ENCODE measurements at places on chromosomes 11 and 22.

DNA sequence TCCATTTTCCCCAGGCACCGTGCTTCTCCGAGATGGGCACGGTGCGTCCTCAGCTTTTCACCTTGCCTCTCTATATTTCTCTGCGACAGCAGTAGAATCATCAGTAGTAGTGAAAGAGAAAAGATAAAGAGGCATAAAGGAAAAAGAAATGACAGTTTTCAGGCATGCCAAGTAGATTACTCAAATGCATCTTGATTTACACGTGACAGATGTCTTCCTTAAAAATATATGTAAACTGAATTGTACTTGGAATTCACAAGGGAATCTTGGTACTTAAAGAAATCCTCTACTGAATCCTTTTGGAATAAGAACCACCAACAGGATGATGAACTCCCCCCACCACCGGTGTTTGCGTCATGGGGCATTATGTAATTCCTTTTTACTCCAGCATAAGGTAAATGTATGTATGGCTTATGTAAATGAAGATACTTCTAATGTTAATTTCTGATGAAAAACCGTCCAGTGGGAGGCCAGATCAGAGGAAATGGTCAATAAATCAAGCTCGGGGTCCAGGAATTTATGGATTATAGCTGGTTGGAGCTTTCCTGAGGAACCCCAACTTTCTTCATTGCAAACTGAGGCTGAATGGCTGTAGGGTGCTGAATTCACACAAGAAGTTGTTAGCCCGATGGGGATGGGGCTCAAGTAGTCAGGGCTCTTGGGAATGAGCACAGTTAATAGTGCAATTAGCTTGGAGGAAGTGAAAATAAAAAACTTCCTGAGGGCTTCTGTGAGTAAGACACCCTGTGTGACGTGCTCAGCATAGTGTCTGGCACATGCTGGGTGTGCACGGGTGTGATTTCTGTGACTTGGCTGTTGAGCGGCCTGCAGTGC is 630.4 kb downstream of the OPCML start:
- no peak for DNase-seq

DNA sequence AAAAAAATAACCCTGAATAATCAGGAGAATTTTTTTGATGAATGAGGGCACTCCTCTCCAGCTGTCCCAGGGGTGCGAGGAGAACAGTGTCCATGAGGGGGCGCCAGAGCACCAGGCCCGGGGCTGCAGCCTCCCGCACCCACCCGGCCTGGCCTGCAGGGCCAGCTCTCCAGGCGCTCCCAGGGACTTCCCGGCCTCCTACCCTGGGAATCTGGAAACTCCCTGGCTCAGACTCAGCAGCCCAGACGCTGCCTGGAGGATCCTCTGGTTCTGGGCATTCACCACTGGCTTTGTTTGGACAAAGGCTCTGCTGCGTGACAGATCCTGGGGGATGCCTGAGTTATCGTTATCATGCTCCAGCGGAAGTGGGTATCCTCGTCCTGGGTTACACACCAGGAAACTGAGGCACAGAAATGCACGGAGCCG is 31.0 kb downstream of the MCM5 start:
- DNase-seq: peak; percentile 71

DNA sequence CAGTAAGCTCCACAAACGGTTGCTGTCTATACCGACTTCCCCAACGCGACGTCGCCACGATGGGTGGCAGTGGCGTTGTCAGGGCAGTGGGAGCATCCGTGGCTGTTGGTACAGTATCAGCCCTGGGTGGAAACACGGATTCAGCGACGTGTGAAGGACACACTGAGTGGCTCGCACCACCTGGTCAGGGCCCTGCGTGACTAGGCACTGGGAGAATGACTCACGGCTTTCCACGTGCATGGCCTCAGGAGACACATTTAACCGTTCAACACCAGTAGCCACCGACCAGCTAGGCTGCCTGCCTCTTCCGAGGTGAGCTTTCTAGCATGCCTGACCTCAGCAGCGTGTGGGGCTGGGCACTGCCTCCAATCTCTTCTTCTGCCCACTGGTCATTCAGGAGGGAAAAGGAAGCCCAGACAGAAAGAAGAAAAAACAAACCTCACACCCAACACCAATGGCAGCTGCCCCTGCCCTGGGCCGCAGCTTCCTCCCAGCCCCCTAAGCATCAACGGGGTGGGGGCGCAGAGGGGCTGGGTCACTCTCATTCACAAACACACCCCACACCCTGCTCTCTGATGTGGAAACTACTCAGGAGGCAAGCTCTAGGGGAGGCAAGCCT is 59.0 kb downstream of the MYH9 start:
- no peak for DNase-seq

- no peak for DNase-seq
Observed at GRCh38 chr11:65816696-65817095, 17.1 kb upstream of the SNX32 start.

DNA sequence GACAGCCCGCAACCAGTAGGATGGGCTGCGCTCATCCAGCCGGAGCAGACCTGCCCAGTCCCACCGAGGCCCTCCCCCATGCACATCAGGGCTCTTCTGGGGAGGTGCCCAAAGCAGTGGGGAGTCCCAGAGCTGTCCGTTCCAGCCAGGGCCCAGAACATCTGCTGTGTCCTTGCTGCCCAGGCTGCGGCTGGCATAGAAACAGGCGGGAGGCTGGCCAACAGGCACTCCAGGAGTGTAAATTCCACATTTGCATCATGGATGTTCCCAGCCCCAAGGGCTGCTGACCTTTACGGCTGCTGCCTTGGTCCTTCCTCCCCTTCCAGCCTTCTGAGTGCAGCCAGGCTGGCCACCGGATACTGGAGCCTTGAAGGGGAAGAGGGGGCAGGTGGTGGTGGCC is 30.0 kb upstream of the SYT7 start:
- DNase-seq: no peak

GRCh38 chr11:77821349-77821851 is 456 bp downstream of the AAMDC start:
- DNase-seq: peak; percentile 31

- DNase-seq: no peak
Observed at GRCh38 chr11:77449060-77449521, 24.8 kb downstream of the PAK1 start.

DNA sequence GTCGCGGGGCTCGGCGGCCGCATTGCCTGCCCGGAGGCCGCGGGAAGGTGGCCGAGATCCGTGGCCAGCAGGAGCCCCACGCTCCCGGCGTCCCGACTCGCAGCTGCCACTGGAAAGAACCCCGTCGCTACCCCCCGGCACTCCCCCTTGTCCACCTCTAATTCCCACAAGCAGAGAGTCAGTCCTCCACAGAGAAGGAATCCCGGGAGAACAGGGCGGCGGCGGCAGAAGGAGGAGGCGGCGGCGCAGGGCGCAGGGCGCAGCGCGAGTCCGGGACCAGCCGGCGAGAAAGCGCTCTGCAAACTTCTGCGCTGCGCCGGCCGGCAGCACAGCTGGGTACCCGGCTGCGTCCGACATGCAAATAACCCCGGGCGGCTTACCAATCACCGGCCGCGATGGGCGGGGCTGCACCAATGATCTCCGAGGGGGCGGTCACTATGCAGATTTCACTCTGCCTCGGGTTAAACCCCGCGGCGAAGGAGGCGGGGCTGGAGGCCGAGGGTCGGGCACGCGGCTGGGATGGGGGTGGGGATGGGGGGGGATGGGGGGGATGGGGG is at the start of gene ABTB2:
ABTB2 (minus strand) TSS at position 310 of the 557 bp plus-strand sequence.
- DNase-seq: peak; percentile 95

GRCh38 chr11:112789481-112789880 is 171.7 kb upstream of the NCAM1 start:
- DNase-seq: no peak

DNA sequence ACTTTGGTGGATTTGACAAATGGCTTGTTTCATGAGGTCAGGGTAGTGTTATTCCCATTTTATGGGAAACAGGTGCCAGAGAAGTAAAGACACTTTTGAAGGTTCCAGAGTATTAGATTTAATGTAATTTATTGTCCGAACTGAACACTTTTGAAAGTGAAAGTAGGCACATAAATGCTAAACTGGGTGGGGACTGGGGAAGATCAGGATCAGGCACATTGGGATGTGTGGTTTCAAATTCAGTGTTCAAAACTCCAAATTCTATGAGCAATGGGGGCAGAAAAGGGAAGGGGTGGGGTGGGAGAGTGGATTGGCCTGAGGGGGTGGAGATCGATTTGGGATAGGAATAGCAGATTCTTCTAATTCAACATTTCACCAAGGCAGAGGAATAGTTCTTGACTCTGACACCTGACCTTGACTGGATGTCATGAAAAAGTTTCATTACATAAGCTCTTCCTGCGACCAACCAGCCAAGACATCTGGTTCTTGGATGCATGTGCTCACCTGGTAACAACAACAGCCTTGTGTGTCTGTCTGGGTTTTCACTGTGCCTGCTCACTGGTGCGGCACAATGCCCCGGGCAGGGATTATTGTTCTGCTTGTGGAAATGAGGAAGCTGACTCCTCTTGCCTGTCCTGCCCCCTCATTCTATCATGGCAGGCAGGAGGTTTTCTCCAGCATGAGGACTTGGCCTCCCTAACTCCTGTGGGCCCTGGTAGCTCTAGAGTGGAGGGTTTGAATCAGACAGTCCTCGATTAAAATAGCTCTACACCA is 10.8 kb downstream of the PPFIBP2 start:
- peak; percentile 16 for DNase-seq

GRCh38 chr11:70818351-70818750 is 420.0 kb downstream of the CTTN start:
- no peak for DNase-seq

DNA sequence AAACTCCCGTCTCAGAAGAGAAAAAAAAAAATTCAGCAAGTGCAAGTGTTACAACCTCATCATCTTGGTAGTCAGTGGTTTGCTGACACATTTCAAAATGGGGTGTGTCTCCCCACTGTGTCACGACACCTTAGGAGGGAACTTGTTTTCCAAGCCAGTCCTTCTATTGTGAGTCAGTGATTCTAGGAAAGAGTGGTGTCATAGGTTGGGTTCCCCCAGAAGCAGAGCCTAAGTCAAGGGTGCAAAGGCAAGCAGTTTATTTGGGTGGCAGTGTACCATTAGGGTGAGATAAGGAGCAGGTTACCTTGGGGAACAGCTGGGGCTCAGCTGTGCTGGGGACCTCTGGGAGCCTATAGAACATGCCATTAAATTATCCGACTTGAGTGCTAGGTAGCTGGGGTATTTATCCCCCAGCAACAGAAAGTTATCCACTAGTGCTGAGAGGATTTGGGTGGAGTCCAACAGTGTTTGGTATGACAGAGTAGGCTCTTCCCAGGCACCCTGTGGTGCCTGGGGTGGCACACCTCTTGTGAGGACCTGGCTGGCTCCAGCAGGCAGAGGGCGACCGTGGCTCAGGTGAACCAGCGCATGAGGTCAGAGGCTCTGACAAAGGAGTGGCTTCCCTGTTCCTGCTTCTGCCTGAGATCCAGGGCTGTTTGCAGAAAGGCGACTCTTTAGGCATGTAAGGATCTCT is 41.7 kb downstream of the KIAA1671 start:
- peak; percentile 61 for DNase-seq

- DNase-seq: no peak
Observed at GRCh38 chr11:130673698-130674097, 225.3 kb downstream of the ADAMTS15 start.

- DNase-seq: no peak
Observed at GRCh38 chr11:27603376-27603990, 96.8 kb downstream of the BDNF start.

- no peak for DNase-seq
Observed at GRCh38 chr11:120179057-120179672, 31.7 kb upstream of the OAF start.

DNA sequence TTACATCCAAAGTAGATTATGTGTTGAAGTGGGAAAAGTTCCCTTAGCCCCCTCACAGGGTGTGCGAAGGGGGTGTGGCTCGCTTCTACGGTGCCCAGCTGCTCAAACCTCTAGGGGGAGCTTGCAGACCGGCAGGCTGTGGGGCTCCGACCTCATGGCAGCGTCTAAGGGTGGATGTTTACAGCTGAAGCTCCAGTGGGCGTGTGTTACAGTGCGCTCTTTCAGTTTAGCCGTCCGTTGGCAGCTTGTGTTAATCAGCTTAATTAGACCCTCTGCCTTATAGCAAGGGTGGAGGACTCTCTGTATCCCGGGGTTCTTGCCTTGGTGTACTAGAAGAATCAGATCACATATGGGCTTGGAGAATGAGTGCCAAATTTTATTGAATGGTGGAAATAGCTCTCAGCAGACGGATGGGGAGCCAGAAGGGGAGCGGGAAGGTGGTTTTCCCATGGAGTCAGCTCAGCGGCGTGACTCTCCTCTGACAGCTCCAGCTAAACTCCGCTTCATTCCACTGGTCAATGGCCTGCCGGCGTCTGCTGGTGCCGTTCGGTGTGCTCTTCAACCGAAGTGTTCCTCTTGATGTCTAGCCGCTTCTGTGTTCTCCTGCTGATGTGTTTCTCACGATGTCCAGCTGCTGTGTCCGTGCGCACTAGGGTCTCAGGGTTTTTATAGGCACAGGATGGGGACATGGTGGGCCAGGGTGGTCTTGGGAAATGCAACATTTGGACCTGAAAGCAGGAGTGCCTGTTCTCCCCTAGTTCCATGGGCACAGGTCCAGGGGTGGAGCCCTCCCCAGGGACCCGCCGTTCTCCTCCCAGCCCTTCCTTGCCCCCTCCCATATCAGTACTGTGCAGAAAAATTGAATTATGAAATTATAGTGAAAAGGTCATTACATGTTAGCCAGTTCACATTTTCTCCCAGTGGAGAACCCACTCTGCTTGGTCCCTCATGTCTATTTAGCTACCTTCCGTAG is 28.6 kb upstream of the OR10G7 start:
- peak; percentile 28 for DNase-seq

DNA sequence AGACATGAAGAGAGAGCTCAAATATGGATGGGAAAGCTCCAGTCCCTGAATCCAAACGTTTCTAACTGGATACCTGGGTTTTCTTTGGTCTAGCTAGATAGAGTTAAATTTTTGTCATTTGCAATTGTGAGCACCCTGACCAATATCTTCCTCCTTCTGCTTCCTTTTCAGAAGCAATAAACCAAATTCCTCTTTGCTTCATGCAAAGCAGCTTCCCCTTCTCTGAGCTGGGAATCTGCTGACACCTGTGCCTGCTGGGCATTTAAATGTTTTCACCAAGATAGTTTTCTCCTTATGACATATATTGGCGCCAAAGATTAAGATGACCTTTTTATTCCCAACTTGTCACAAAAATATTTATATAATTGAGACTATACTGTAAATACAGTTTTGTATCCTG is 27.9 kb upstream of the PAK1 start:
- no peak for DNase-seq

- DNase-seq: no peak
Observed at GRCh38 chr11:112852143-112852866, 108.9 kb upstream of the NCAM1 start.

GRCh38 chr11:79512706-79513469 is 72.1 kb upstream of the TENM4 start:
- no peak for DNase-seq
